Activated naive CD8-positive, alpha-beta T cell treated with anti-CD3 and anti-CD28 coated beads for 36 hours (primary cell): ENCODE measurements at places on chromosomes 3 and 15.

DNA sequence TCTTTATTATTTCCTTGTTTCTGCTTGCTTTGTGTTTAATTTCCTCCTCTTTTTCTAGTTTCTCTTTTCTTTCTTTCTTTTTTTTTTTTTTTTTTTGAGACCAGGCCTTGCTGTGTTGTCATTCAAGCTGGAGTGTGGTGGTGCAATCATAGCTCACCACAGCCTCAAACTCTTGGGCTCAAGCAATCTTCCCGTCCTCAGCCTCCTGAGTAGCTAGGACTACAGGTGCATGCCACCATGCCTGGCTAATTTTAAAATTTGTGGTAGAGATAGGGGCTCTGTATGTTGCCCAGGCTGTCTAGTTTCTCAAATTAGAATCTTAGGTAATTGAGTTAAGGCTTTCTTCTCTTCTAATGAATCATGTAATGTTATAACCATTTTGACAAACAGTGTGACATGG, 22.4 kb downstream of the SLMAP start:
- no peak overlapping the region for H3K27ac ChIP-seq
- H3K4me3 ChIP-seq = no peak overlapping the region
- DNase-seq = no peak
- H3K36me3 ChIP-seq = peaks cover 19% of the 10 kb centered on the region
- H3K27me3 ChIP-seq = no peaks in the 10 kb centered on the region

DNA sequence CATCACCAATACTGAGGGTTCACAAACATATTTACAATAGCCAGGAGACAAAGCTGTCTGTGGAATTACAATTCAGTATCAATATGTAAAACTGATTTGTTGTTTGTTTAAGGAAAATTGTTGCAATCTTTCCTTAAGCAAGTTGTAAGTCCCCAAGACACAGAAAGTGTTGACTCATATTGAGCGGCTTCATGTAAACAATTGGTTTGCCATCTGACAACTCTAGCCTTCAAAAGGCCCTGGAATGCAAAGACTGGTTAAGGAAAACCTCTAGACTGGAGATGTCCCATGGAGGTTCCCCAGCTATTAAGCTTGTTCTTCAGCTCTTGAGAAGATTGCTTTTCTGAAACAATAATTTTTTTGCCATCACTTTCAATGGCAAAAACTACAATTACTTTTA, 283.7 kb upstream of the PROK2 start:
- H3K27ac ChIP-seq = no peak overlapping the region
- DNase-seq = no peak
- no peaks in the 10 kb centered on the region for H3K4me1 ChIP-seq
- H3K27me3 ChIP-seq = peaks cover 8% of the 10 kb centered on the region
- H3K4me3 ChIP-seq = no peak overlapping the region
- no peaks in the 10 kb centered on the region for H3K36me3 ChIP-seq

DNA sequence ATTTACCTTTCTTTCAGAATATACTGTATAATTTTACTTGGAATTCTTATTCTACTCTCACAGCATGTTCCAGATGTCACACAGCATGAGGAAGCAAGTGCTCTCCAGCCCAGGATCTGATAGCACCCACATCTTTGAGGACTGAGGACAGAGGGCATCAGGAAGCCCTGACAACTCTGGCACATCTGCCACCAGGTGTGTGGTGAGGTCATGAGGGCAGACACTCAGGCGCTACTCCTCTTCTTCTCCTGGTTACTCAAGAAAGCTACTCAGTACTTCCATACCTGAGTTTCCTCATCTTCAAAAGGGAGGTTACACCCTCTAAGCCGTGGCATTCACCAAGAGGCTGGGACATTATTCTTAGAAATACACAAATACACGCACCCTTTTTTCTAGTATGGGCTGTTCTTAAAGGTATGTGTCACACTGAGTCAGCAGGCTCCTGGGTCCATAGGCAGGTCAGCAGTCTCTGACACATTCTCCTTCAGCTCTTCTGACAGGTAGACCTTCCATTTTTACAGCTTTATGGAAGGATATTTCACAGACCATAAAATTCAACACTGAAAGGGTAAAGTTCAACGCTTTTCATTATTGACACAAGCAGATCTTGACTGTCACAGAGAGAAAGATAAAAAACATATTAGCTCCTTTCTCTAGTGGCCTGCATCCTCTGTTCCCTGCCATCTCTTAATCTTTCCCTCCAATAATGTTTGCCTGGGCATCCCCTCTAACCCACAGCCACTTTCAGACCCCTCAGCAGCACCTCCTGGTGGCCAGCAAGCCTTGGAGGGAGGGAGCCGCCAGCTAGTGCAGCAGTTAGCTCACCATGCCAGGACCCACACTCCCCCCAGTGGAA, 103.2 kb upstream of the TJP1 start:
- no peak overlapping the region for H3K4me3 ChIP-seq
- no peak overlapping the region for H3K27ac ChIP-seq
- peaks cover 89% of the 10 kb centered on the region for H3K27me3 ChIP-seq
- H3K4me1 ChIP-seq = peaks cover 3% of the 10 kb centered on the region
- peak; percentile 51 for DNase-seq

DNA sequence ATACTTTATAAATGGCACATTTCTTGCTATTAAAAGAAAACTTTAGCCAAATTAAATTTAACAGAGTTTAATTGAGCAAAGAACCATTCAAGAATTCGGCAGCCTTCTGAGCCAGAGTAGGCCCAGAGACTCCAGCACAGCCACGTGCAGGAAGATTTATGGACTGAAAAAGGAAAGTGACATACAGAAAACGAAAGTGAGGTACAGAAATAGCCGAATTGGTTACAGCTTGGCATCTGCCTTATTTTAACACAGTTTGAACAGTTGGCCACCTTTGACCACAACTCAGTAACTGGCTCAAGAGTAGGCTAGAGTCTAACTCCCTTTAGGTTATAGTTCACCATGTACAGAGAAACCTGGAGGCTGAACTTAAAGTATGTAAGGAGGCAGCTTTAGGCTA, 17.6 kb downstream of the CFAP44 start:
- no peak for DNase-seq
- no peak overlapping the region for H3K4me3 ChIP-seq

DNA sequence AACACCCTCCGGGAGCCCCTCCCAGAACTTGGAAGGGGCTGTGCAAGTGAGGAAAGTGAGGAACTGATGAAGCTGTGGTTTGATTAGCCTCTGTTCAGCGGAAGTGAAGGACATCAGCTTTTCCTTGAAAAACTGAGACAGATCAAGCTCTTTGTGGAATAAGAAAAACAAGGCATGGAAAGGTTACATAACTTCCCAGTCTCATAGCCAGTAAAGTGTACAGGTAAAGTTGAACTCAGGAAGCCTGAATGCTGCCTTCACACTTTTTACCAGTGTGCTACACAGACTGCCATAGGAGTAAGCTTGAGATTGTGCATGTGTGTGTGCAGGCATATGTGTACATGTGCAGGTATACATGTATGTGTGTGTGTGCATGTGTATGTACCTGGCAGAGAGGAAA, 293.2 kb downstream of the FGF12 start:
- H3K27ac ChIP-seq = no peak overlapping the region
- no peak for DNase-seq
- peaks cover 8% of the 10 kb centered on the region for H3K27me3 ChIP-seq
- no peak overlapping the region for H3K4me3 ChIP-seq
- no peaks in the 10 kb centered on the region for H3K36me3 ChIP-seq

- no peak overlapping the region for H3K4me3 ChIP-seq
- no peak for DNase-seq
- H3K27me3 ChIP-seq = no peaks in the 10 kb centered on the region
- H3K27ac ChIP-seq = no peak overlapping the region
Observed at GRCh38 chr3:31440878-31441277, 91.8 kb upstream of the STT3B start.

DNA sequence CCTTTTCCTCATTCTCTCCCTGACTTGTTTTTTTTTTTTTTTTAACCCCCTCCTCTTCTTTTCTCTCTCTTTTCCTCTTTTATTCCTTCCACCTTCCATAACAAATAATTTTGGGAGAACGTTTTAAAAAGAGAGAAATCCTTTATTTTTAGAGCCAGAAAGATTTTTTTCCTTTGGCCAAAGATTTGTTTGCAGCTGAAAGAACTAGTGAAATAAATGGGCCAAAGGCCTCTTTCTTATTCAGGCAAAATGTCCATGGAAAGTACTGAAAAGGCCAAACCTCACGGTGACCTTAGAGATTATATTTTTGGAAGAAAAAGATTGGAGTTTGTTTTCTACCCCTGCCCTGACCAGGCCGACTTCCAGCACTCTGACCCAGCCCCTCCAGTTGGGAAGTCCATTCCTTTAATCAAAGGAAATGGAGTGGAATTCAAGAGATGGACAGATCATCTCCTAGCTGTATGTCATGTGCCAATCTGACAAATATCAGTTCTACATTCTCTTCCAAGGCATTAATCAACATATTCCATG, 214.3 kb upstream of the ADAMTS9 start:
- DNase-seq = no peak
- no peaks in the 10 kb centered on the region for H3K36me3 ChIP-seq
- no peak overlapping the region for H3K27ac ChIP-seq
- no peaks in the 10 kb centered on the region for H3K27me3 ChIP-seq

DNA sequence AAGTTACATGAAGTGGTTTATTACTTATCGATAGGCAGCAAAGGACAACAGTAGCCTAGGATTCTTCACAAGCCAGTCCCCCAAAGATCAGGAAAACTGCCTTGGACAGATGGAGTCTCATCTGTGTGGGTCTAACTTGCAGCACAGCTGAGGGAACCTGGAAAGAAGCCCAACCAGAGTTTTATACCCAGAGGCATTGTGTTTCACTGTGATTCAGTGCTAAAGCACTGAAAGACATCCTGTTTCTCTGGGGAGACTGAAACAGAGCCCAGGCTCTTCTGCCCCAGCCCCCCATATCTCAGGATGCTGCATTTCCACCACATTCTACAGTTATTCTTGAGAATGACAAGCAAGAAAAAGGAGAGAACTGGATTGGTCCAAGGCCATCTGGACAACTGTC, 48.2 kb upstream of the PYDC2 start:
- no peak overlapping the region for H3K27ac ChIP-seq
- H3K4me1 ChIP-seq = no peaks in the 10 kb centered on the region
- no peaks in the 10 kb centered on the region for H3K36me3 ChIP-seq
- H3K27me3 ChIP-seq = peaks cover 3% of the 10 kb centered on the region
- H3K4me3 ChIP-seq = no peak overlapping the region
